ENCODE measurements at places on chromosomes 3 and 15. TPM values are rescaled to one million over a fixed set of nuclear protein-coding genes. Genes with fewer than 3 reads are reported as not detected.

The LRRC31 gene
- not detected for total RNA-seq

The NDUFAF3 gene
- total RNA-seq: 70.9 TPM

The BUB1B gene
- total RNA-seq: 96.6 TPM

The HRH1 gene
- total RNA-seq: not detected

The ZNF774 gene
- total RNA-seq: 6.2 TPM

The EPHA3 gene
- 22.1 TPM for total RNA-seq

The XPC gene
- 37.3 TPM for total RNA-seq

The MAP6D1 gene
- 4.9 TPM for total RNA-seq

The RBMS3 gene
- 35.4 TPM for total RNA-seq

- DNase-seq: no peak
These were observed 11.8 kb upstream of the HDC start for GRCh38 chr15:50277370-50277769.

DNA sequence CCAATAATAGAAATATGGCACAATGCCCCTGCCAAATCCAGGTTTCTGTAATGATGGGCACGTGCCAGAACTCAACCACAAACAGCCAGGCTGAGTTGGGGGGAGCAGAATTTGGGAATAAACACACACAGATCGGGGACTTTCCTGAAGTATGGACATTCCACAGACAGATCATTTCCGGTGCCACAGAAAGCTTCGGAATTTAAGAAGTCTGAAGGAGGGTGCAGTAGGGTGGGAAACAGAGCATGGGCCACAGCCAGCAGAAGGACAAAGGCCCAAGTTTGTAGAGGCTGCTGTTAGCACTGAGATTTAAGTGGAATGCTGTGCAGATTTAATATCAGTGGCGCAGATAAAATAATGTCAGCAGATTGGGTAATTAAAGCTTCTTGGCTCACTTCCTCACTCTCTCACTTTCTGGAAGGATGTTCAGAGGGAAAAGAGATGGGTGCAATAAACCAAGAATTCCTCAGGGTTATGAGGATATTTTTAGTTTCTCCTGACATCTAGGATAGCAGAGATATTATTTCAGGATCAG, 67.4 kb downstream of the MYLK start:
- DNase-seq: no peak

DNA sequence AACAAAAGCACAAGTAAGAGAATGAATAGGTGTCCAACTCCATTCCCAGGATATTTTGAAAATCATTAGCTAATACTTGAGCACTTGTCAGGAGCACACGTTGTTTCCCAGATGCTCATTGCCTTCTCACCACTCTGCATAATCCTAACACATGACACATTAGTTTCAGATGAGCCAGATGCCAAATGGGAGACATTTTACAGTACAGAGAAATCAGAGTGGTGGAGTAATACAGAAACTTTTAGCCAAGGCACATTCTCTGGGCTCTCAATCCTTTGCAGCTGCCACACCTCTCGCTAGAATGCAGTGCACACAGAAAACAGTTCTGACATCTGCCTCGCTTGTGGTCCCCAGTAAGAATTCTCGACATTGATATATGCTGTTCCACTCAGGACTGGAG, 76.6 kb downstream of the P3H2 start:
- DNase-seq: no peak

GRCh38 chr3:178181088-178181487, 355.1 kb upstream of the KCNMB2 start:
- no peak for DNase-seq

- DNase-seq: no peak
These were observed 221.2 kb downstream of the SNRPN start for GRCh38 chr15:25175789-25176615.

DNA sequence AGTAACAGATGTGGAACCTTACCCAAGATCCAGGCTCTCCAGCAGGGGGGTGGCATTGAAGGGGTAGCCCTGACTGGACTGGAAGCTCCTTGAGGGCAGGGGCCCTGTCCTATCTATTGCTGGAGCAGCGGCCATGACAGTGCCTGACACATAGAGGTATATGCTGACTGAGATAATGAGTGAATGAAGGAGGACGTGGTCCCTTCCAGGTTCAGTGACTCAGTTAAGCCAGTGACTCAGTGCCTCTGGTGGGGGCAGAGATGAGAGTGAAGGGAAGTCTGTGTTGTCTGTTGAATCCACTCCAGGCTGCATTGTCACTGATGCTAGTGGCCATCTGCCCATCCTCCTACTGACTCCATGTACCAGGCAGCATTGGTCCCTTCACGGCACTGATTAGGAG, 13.0 kb upstream of the CTXND1 start:
- no peak for DNase-seq

Data from neural crest cell (in vitro differentiated cells).